GM12892 (cell line): ENCODE measurements at places on chromosomes 7 and 10.

DNA sequence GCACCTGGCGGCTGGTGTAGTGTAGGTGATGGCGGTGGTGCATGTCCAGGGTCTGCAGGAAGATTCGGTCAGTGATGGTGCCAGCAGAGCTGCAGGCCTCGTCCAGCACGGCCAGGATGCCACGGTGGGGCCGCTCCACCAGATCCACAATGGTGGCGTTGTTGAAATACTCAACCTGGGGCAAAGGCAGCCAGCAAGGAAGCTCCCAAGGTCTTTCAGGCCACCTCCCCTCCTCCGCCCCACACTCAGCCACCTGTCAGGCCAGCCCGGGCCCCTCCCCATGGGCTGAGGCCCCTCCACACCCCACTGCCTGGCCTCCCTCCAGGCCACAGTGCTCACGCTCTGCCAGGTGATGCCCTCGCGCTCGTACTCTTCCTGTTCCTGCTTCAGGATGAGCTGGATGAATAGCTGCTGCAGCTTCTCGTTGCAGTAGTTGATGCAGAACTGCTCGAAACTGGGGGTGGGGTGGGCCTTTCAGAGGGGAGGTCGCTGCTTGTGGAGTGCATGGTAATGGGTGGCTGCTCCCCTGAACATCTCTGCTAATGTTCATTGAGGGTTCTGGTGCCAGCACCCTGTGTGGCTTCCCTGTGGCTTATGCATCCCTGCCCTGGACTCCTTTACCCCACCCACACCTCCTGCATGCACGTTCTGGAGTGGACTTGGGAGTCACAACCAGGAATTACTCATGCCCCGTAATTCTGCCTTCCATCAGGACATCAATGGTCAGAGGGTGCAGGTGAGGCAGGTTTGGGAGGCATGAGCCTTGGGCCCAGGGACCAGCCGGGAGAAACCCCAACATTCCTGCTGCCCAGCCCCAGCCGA lies 8.9 kb downstream of the MYO1G start:
- no peak for DNase-seq

GRCh38 chr10:31132681-31133244 lies 101.1 kb upstream of the ZNF438 start:
- no peak for DNase-seq

DNA sequence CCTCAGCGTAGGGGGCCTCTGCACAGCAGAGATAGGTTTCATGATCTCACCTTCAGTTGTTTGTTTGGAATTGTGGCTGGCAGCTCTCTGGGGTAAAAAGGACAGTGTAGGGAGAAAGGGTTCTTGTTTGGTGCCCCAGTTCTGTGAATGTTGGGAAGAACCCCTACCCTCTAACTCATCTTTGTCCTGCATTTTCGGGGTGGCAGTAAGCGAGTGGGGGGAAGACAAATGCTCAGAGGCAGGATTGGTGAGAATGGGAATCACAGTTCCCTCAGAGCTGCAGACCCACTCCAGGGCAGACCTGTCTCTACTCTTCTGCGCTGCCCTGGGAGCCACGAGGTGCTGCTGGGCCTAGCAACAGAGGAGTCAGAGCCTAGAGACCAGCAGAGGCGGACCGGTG lies 1.8 kb upstream of the LBX1 start:
- DNase-seq: no peak

GRCh38 chr7:101953248-101953819 lies 135.9 kb downstream of the CUX1 start:
- no peak for DNase-seq

DNA sequence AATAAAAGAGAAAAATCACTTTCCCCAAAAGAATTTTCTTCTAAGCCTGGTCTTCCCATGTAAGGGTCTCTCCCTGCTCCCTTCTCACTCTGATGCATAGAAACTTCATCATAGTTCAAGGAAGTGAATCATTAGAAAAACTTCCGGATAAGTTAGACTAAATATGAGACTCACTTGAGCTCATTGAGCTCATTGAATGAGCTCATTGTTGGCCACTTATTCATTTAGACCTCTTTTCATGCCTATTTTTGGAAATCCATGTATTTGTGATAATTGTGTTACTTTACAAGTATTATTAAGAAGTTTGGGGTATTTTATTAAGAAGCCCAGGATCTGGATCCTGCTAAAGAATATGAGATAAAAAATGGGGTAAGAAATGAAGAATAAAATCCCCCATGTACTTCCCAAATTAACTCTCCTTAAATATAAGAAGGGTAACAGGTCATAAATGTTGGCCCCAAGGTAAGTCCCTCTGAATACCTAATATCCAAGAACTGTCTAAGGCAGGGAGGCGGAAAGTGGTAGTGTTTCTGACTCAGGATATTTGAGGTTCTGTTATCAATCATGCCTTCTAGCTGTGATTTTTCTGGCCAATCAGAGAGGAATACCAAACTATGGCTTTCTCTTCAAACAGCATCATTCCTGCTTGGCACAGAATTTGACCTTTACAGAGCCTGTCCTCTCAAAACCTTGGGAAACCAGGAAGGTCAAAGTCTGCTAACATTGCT lies 236.5 kb upstream of the PTN start:
- DNase-seq: no peak

- DNase-seq: no peak
Observed at GRCh38 chr10:121104476-121105111, 253.4 kb downstream of the WDR11 start.

DNA sequence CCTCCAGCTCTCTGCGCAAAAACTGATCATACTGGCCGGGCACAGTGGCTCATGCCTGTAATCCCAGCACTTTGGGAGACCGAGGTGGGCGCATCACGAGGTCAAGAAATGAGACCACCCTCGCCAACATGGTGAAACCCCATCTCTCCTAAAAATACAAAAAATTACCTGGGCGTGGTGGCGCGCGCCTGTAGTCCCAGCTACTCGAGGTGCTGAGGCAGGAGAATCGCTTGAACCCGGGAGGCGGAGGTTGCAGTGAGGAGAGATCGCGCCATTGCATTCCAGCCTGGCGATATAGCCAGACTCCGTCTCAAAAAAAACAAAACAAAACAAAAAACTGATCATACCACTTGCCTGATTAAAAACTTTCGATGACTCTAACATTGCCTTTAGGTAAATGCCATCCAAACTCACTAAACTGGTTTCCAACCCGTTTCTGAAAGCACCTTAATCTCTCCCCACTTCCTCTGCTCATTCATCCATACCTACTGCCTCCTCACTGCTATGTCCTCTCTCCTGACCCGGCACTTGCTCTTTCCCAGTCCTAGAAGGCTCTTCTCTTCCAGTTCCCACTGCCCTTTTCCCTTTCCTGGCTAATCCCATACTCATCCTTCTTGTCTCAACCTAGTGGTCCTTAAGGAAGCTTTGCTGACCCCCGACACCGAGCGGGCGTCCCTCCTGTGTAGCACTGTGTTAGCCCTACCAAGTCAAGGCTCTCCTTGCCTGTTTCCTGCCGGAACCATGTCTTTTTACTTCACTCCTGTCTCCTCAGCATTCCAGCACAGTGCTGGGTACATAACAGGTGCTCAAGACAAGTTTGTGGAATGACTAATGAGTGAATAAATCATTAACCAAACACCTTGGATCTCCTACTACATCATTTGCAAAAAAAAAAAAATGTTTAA lies 686 bp upstream of the MIOS start:
- DNase-seq: no peak

DNA sequence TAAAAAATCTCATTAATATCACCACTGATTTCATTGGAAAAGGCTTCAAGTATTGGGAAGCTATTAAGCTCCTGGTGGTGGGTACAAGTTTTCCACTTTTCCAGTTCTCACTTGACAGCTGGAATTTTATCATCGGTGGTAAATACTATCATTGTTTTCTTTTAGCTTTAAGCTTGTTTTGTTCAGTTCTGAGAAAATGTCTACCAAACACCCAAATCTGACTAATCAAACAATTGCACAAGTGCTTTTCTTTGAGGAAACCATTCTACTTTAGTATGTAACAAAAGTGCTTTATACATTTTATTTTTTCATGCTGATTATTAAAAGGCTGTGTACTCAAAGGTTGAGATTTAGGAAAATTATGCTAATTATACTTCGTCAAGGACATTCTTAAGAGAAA lies 7.9 kb downstream of the PRPF18 start:
- DNase-seq: no peak

- DNase-seq: peak; percentile 48
Observed at GRCh38 chr7:128104108-128104742, 73.0 kb upstream of the LRRC4 start.
